ENCODE measurements at places on chromosomes 3 and 15. TPM values are rescaled to one million over a fixed set of nuclear protein-coding genes. Genes with fewer than 3 reads are reported as not detected.

GRCh38 chr15:98503970-98504369 is 144.4 kb upstream of the IGF1R start:
- no peak for DNase-seq

DNA sequence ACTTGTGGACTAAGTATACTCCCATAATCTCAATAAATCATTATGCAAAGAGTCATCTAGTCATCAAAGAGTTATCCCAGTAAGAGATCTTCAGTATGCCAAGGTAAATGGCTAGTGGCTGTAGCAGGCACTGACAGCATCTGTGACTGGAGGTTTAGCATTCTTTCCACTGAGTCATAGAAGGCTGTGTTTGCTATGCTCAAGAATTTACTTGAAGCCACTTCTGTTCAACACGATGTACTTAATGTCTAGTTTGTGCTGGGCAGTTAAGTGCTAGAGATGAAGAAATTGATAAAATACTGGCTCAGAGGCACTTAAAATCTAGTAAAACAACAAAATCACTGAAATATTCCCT is 13.0 kb downstream of the ZBED2 start:
- DNase-seq = no peak

GRCh38 chr3:3705090-3705775 is 94.0 kb upstream of the LRRN1 start:
- no peak for DNase-seq

- DNase-seq = no peak
Measured at GRCh38 chr3:142931222-142931621, 32.3 kb downstream of the PAQR9 start.

GRCh38 chr3:32413845-32414521 is 22.3 kb downstream of the CMTM7 start:
- DNase-seq = no peak

DNA sequence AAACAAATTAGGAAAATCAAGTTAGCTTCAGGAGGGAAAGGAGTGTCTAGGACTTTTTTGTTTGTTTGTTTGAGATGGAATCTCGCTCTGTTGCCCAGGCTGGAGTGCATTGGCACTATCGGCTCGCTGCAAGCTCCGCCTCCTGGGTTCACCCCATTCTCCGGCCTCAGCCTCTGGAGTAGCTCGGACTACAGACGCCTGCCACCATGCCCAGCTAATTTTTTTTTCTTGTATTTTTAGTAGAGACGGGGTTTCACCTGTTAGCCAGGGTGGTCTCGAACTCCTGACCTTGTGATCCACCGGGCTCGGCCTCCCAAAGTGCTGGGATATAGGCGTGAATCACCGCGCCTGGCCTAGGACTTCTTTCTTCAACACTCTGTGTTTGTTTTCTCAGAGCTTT is 171.1 kb downstream of the NLGN1 start:
- no peak for DNase-seq

DNA sequence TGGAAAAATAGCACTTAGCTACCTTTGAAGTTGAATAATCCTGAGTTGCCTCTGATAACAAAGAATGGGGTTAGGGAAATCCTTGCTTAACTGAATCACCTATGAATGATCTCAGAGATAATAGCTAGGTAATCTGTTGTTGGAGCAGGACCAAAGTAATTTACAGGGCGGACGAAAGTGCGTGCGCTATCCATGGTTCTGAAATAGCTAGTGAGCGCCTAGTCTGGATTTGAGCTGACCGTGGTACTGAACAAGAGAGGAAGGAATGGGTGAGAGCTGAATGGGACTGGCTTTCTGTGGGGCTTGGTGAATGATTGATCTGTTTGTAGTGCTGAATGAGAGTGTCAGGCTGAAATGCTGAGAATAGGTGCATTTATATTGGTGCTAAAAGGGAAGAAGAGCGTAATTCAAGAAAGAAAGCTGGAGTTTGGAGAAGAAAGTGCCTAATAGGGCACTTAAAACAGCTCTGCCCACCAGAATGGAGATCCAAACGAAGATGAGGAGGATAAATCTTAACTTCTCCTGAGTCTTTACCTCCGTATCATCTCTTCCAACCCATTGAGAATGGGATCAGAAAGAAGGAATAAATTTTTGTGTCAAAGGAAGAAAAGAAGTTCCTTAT is 10.1 kb downstream of the SCN10A start:
- peak; percentile 31 for DNase-seq

The DLL4 gene
- total RNA-seq = 0.14 TPM

The MUSTN1 gene
- 1.9 TPM for total RNA-seq

The CCDC9B gene
- total RNA-seq = 0.41 TPM
